Astrocyte of the spinal cord (primary cell): ENCODE measurements at places on chromosomes 1 and 21.

DNA sequence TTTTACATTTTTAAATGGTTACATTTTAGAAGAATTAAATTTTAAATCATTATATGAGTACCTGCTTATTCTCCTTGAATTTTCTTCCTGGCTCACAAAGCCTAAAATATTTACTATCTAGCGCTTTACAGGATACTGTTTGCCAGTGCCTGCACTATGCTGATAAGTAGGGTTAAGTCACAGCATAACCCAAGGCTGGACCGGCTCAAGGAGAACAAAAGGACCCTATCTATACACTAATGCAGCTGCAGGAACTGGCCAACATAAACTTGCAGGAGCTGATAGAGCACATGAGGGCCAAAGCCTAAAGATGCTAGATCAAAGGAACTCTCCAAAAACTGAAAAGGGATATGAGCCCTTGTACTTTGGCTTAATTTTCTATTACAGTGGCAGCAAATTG lies 1086.9 kb upstream of the TMPRSS15 start:
- DNase-seq, result no peak

DNA sequence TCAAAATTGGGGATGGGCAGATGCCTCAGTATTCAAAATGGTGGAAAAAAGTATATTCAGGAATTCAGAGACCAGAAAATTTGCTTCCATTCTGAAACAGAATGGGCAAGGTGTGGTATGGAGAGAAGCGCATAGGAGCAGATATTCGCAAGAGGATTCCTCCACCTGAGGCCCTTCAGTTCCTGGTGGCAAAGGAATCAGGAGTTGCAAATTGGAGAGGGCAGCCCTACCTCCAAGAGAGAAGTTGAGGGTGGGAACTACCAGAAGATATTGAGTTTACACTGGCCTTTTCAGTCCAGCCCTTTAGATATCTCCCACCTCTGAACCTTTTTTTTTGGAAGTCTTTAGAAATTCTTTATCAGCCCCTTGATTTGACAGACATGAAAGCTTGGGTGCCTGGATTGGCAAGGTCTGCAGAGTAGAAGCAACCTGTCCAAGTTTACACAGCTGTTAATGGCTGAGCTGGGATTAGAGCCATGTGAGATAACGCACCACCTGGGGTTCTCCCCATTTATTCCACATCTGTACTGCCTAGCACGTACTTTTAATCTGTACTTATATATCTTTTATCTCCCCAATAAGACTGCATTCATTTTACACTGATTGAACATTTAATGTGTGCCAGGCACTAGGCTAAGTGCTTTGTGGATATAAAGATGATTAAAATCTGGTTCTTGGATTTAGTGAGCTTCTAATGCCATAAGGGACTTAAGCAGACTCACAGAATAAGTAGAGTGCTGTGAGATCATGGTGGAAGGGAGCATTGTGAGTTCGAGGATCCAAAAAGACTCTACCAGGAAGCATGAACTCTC lies 99.5 kb downstream of the NGF start:
- DNase-seq, result no peak

DNA sequence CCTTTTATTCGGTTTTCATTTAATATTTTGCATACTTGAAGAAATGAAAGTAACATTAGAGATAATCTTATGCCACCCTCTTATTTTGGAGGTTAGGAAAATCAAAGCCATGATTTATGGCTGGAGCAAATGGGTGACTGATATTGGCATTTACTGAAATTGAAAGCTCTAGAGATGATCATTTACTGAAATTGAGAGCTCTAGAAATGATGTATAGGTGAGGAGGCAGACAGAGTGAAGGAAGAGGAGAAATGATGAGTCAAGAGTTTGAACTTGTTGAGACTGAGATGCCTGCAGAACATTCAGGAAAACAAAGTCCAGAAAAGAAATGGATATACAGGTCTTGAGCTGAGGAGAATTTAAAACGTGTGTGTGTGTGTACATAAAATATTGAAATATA lies 217.6 kb downstream of the LTN1 start:
- no peak for DNase-seq

- no peak for DNase-seq
Observed at GRCh38 chr1:221509575-221510355, 232.1 kb downstream of the DUSP10 start.

DNA sequence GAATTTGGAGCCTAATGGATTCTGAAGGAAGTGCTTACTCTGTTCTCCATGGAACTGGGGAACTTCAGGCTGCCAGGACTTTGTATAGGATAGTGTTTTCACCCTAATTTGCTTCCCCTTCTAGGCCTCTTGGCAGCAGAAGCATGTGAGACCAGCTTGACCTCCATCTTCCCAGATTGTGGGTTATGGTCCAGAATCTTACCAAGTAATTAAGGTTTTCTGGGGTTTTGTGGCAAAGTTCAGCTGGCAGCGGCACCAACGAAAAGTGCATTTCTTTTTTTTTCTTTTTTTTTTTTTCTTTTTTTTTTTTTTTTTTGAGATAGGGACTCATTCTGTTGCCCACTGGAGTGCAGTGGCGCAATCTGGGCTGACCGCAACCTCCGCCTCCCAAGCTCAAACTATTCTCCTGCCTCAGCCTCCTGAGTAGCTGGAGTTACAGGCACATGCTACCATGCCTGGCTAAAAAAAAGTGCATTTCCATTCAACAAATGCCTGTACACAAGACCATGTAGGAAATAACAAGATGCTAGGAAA lies 3.4 kb upstream of the BMP8A start:
- no peak for DNase-seq

DNA sequence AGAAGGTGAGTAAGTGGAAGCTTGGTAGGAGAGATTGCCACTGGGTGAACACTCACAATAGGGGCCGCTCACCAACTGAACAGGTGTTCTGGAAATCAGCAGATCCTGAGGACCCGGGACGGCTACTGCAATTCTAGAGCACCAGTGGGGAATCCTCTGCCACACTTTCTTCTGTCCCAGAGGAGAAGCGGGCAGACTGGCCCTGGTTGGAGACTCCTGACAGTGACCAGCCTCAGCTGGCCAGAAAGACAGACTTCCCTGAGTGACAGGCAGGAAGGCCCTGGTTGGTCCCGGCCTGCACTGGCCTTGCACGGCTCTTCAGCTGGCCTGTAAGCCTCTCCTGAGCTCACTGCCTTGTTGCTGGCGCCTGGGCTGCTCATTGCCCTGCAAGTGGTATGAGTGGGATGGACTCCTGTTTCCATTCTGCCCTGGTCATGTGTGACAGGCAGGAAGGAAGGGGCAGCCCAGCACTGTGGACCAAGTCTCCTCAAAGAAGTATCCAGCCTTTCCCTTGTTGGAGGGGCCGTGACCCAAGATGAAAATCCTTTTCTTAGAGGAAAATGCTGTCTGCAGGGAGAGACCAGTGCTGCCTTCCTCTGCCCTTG lies 34.5 kb downstream of the MAN1C1 start:
- no peak for DNase-seq

GRCh38 chr1:235409042-235409820 lies 42.0 kb downstream of the TBCE start:
- DNase-seq, result no peak

GRCh38 chr1:195185736-195186135 lies 1422.5 kb downstream of the KCNT2 start:
- no peak for DNase-seq

DNA sequence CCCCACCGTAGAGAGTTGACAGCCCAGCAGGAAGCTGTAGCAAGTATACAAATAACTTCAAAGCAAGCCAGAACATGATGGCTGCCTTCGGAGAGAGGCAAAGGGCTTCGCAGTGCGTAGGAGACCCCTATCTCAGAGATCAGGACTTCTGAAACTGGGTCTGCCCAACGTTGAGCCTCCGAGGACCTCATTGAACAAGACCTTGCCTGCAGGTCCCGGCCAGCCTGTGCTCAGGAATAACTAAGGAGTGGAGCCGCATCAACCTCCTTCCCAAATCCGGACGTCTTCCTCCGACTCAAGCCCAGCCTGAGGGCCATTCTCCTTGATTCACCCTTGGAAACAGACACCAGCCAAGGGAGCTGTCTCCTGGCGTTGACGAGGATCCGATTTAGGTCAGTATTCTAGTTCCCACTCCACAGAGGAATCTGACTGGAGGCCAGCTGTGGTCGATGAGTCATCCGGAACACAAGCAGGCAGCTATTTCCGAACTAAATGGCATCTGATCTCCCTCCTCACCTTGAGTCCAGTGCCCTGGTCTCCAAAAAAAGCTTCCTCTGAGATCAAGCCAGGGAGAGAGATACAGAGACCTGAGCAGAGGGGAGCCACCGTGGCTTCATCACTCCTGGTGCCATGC lies 166.5 kb upstream of the COA6 start:
- peak; percentile 87 for DNase-seq

GRCh38 chr1:85360730-85361493 lies 84.5 kb upstream of the BCL10 start:
- peak; percentile 97 for DNase-seq

DNA sequence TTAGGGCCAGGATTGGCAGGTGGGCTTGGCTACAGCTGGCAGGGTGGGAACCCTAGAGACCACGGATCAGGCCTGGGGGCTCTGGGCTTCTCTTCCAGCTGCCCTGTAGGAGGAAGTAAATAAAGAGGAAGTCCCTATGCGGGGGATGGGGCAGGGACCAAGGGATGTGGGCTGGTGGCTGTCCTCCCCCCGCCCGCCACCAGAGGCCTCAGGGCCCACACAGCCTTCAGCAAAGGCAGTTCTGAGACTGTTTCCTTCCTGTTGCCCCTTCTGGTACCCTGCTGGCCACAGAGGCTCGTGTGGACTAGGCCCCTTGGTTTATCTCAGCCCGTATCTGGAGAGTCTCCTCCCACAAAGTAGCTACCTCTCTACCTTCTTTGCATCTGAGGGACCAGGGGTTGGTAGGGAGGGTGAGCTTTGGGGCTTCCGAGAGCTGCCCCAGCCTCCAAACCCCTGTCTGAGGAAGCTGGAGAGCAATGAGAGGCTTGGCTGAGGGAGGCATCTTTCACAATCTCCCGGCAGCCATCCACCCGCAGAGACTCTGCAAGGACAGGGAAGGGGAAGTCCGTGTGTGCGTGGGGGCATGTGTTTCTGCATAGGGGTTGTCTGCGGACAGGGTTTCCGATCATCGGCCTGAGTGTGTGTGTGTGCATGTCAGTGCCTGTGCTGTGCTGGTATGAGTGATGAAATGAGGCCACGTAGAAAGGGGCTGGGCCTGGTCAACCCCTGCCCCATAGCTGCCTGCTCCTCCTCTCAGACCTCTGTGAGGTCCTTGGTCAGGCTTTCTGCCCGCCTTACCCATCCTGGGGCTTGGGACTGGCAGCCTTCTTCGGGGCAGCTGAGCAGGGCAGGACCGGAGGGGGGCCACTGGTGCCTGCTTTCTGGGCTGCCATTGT lies 12.5 kb downstream of the RPS6KA1 start:
- DNase-seq, result no peak
